ENCODE measurements at places on chromosomes 5 and 9. TPM values are rescaled to one million over a fixed set of nuclear protein-coding genes. Genes with fewer than 3 reads are reported as not detected.

ANKRA2 gene
- 56.1 TPM for total RNA-seq

DNA sequence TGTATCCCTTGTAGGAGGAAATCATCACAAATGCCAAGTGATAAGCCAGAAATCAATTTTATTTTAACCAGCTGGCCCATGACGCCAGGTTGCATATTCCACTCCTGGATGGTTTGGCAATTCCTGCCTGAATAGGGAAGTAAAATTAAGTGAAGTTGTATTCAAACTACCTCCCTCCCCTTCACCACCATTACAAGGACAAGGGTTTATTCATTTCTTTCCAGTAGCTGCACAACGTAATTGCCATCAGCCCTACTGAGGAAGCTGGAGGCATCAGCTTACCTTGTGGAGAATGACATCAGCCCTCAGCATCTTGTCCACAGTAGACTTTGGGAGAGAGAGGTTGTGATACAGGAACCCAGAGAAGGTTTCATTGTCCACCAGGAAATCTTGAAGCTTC lies 66.6 kb downstream of the ABCA1 start:
- DNase-seq = no peak

SNCAIP gene
- total RNA-seq = 48.2 TPM

DNA sequence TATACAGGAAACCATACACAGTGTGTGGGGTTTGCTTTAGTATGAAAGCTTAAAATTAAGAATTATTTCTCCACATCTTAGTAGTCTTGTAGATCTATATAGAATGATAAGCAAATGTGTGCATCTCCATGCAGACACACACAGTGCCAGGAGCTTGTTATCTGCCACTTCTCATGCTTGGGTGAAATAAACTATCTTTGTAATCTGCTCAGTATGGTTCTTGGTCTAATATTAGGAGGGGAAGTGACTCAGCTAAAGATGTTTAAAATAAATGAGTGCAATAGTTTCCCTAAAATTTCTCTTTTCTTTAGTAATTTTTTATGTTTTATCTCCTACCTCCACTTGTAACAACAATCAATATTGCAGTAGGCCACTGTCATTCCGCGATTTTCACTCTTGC lies 689.6 kb downstream of the TAF11L14 start:
- DNase-seq = no peak

GRCh38 chr9:107863396-107863795 lies 373.8 kb upstream of the KLF4 start:
- no peak for DNase-seq

SHISAL2B gene
- total RNA-seq = not detected

DNA sequence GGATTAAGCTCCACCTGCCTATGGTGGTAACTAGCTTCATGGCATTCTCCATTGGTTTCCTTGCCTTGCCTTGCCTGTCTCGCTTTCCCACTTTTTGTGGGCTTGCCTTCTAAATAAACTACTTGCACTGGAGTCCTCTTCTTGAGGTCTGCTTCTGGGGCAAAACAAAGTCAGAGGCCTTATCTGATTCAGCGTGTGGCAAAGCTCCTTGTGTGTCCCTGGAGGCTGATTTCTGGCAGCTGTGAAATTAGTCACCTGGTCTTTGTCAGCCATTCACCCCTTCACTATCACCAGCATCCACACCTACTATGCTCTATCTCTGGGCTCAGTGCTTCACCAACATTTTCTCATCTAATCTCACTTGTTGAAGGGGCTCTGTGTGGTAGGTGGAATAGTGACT lies 176.2 kb downstream of the SEC61B start:
- no peak for DNase-seq

- DNase-seq = no peak
Measured at GRCh38 chr9:117182046-117182445, 232.8 kb downstream of the ASTN2 start.

ELOVL7 gene
- total RNA-seq = 8.7 TPM

IFNB1 gene
- not detected for total RNA-seq

TNFSF8 gene
- 1.1 TPM for total RNA-seq

- DNase-seq = no peak
Measured at GRCh38 chr9:6671416-6671815, 25.9 kb upstream of the GLDC start.

GRCh38 chr5:162274679-162275078 lies 207.1 kb downstream of the GABRG2 start:
- DNase-seq = no peak

GRCh38 chr9:82164159-82164558 lies 175.6 kb downstream of the SPATA31D1 start:
- DNase-seq = no peak

DNA sequence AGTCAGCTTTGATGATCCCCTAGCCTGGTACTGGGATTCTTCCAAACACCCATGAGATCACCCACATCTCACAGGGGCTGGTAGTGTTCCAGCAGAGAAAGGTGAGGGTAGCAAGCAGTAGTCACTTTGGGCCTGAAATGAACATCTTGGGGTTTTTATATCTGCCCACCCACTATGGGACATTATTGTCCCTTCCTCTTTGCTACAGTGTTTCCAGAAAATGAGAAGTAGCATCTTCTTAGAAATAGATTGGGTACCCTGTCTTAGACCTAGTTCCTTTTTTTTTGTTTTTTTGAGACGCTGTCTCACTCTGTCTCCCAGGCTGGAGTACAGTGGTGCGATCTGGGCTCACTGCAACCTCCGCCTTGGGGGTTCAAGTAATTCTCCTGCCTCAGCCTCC lies 249.2 kb upstream of the ANKRD55 start:
- DNase-seq = no peak

DNA sequence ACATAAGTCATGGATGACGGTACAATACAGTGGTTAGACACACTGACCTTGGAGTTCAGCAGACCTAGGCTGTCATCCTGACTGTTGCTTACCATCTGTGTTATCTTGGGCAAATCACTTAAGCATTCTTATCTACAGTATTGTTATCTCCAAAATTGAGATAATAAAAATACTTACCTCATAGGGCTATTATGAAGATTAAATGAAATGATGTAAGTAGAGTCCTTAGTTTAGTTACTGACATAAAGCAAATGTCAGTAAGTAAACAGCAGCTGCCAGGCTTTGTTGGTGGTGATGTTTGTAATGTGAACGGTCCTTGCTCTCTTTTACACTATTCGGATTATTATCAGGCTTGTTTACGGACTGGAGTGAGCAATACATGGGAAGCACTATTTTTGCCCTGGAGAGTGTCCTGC lies 107.3 kb upstream of the DPYSL3 start:
- DNase-seq = no peak

DNA sequence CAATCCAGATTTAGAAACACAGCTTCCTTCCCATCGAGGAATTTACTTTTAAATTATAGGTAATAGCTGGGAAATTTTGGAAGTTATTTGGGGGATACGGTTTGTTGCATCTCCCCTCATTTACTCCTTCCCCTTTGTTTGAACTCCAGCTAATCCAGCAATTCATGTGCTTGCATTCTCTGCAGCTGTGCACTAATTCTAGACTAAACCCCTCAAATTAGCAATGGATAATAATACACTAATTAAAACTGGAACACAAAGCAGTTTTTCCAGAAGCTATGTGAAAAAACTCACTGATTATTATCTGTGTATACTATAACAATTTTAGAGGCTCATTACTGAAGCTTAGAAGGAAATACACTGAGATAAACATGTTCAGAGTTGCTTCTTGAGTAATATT lies 751.2 kb upstream of the ZNF608 start:
- no peak for DNase-seq

CBY3 gene
- not detected for total RNA-seq

MYO10 gene
- total RNA-seq = 31.2 TPM

DCTN4 gene
- 96.2 TPM for total RNA-seq

GABRA1 gene
- total RNA-seq = 18.2 TPM

LSM11 gene
- total RNA-seq = 90.5 TPM

All from occipital lobe (tissue), 3 donors.